ENCODE measurements at places on chromosomes 1 and 21. TPM values are rescaled to one million over a fixed set of nuclear protein-coding genes. Genes with fewer than 3 reads are reported as not detected.

The ANKRD35 gene
- 2.3 TPM for total RNA-seq

The VWA5B1 gene
- total RNA-seq = not detected

The TTC22 gene
- not detected for total RNA-seq

The KLHL20 gene
- 25.5 TPM for total RNA-seq

The RHD gene
- total RNA-seq = not detected

The METTL18 gene
- 6.3 TPM for total RNA-seq

The KCND3 gene
- total RNA-seq = 0.15 TPM

The MIS18A gene
- total RNA-seq = 13.8 TPM

The CACNA1S gene
- total RNA-seq = not detected

The AIM2 gene
- total RNA-seq = not detected

The C1orf185 gene
- total RNA-seq = not detected

The GATAD2B gene
- 38.0 TPM for total RNA-seq

GRCh38 chr1:206634365-206635079, 814 bp upstream of the DYRK3 start:
- H3K27me3 ChIP-seq = 0 out of 2 replicates have a peak, but pooled peaks cover 3% of the 10 kb centered on the region
- DNase-seq = peak; percentile 87
- H3K27ac ChIP-seq = peak overlapping the region; percentile 93
- peaks cover 66% of the 10 kb centered on the region for H3K4me1 ChIP-seq
- peak overlapping the region; percentile 99 for H3K4me3 ChIP-seq

GRCh38 chr1:9500756-9501754, 38.2 kb upstream of the SLC25A33 start:
- no peak overlapping the region for H3K4me3 ChIP-seq
- peaks cover 30% of the 10 kb centered on the region for H3K27me3 ChIP-seq
- H3K27ac ChIP-seq = no peak overlapping the region
- no peaks in the 10 kb centered on the region for H3K4me1 ChIP-seq

GRCh38 chr1:150765296-150765976, at the start of gene CTSS:
Gene CTSS (minus strand): TSS chr1:150765778. CDS start chr1:150764763, 1,015 bp downstream.
- H3K27me3 ChIP-seq = peaks cover 6% of the 10 kb centered on the region
- no peak for DNase-seq
- peak within 1 kb of the TSS; percentile 27 for H3K27ac ChIP-seq
- H3K4me3 ChIP-seq = peak within 1 kb of the TSS; percentile 75
- H3K36me3 ChIP-seq = peaks cover 3% of the 10 kb centered on the region

GRCh38 chr21:45788198-45788597, 144.7 kb downstream of the PCBP3 start:
- no peak overlapping the region for H3K4me3 ChIP-seq
- no peaks in the 10 kb centered on the region for H3K36me3 ChIP-seq
- H3K27ac ChIP-seq = no peak overlapping the region
- H3K27me3 ChIP-seq = peaks cover 45% of the 10 kb centered on the region

GRCh38 chr1:154987326-154987725, 4.2 kb downstream of the FLAD1 start:
- no peak overlapping the region for H3K27ac ChIP-seq
- H3K27me3 ChIP-seq = no peaks in the 10 kb centered on the region
- peaks cover 6% of the 10 kb centered on the region for H3K4me1 ChIP-seq
- H3K36me3 ChIP-seq = no peaks in the 10 kb centered on the region

GRCh38 chr1:2085080-2085479, 34.9 kb downstream of the PRKCZ start:
- peaks cover 10% of the 10 kb centered on the region for H3K4me1 ChIP-seq
- DNase-seq = no peak
- H3K27ac ChIP-seq = no peak overlapping the region
- H3K36me3 ChIP-seq = peaks cover 2% of the 10 kb centered on the region
- peaks cover 38% of the 10 kb centered on the region for H3K27me3 ChIP-seq

- DNase-seq = no peak
- H3K27me3 ChIP-seq = peaks cover 6% of the 10 kb centered on the region
- H3K27ac ChIP-seq = no peak overlapping the region
- H3K4me1 ChIP-seq = peaks cover 50% of the 10 kb centered on the region
Observed at GRCh38 chr1:39826583-39826982, 37.9 kb upstream of the BMP8B start.

- no peak for DNase-seq
- peaks cover 12% of the 10 kb centered on the region for H3K4me1 ChIP-seq
- peaks cover 15% of the 10 kb centered on the region for H3K36me3 ChIP-seq
- H3K4me3 ChIP-seq = no peak overlapping the region
- H3K27ac ChIP-seq = no peak overlapping the region
Observed at GRCh38 chr21:46546799-46547198, 58.1 kb downstream of the S100B start.

- DNase-seq = peak; percentile 87
- H3K27ac ChIP-seq = peak overlapping the region; percentile 70
- peaks cover 78% of the 10 kb centered on the region for H3K4me1 ChIP-seq
Observed at GRCh38 chr1:199855580-199855979, 171.9 kb upstream of the NR5A2 start.

GRCh38 chr1:151166505-151166956, 587 bp downstream of the SCNM1 start:
- peak; percentile 80 for DNase-seq
- H3K4me1 ChIP-seq = peaks cover 24% of the 10 kb centered on the region
- H3K27ac ChIP-seq = peak overlapping the region; percentile 98
- peak overlapping the region; percentile 100 for H3K4me3 ChIP-seq
- H3K36me3 ChIP-seq = peaks cover 18% of the 10 kb centered on the region
- peaks cover 3% of the 10 kb centered on the region for H3K27me3 ChIP-seq

GRCh38 chr1:228547464-228547792, 60.2 kb downstream of the RNF187 start:
- DNase-seq = no peak
- H3K36me3 ChIP-seq = no peaks in the 10 kb centered on the region
- H3K27ac ChIP-seq = no peak overlapping the region
- no peaks in the 10 kb centered on the region for H3K4me1 ChIP-seq

DNA sequence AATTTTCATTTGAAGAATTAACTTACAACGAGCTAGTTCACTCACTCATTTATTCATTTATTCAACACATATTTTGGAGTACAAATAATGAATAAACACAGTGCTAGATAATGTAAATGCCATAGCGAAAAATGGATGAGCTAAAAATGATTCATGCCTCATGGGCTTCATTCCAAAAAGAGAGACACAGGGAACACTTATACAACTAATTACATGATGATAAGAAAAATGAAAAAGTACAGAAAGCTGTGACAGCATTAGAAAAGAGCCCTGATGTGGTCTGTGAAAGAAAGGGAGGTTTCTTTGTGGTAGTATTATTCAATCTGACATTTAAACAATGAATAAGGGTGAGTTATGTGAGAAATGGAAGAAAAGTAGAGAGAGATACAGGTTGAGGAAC, 726.4 kb downstream of the AMY1C start:
- H3K27ac ChIP-seq = no peak overlapping the region
- H3K27me3 ChIP-seq = no peaks in the 10 kb centered on the region

DNA sequence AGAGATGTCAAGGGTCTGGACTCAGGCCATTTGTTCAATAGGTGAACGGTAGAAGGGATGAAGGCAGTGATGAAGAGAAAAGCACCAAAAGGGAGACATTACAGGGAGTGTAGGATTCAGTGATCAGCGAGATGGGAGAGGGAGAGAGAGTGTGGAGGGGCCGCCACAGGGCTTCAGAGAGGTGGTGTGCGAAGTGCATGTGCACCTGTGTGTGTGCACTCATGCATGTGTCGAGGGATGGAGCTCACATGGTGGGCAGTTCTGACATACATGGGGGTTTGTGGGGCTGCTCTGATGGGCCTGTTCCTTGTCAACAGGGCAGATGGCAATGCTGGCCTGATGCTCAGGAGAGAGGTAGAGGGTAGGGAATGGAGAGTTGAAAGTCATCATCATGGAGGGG, 11.4 kb upstream of the KCNA2 start:
- H3K27ac ChIP-seq = no peak overlapping the region
- H3K27me3 ChIP-seq = peaks cover 25% of the 10 kb centered on the region
- DNase-seq = no peak
- no peaks in the 10 kb centered on the region for H3K36me3 ChIP-seq
- no peaks in the 10 kb centered on the region for H3K4me1 ChIP-seq
- no peak overlapping the region for H3K4me3 ChIP-seq

- H3K27ac ChIP-seq = no peak overlapping the region
- H3K4me1 ChIP-seq = peaks cover 44% of the 10 kb centered on the region
- no peak overlapping the region for H3K4me3 ChIP-seq
Observed at GRCh38 chr1:226666164-226666506, 72.9 kb downstream of the ITPKB start.

GRCh38 chr1:204350857-204351573, 8.7 kb downstream of the PLEKHA6 start:
- H3K27ac ChIP-seq = peak overlapping the region; percentile 56
- peak overlapping the region; percentile 36 for H3K4me3 ChIP-seq
- peaks cover 13% of the 10 kb centered on the region for H3K4me1 ChIP-seq
- H3K36me3 ChIP-seq = no peaks in the 10 kb centered on the region

- H3K36me3 ChIP-seq = no peaks in the 10 kb centered on the region
- DNase-seq = no peak
- no peaks in the 10 kb centered on the region for H3K4me1 ChIP-seq
- peaks cover 38% of the 10 kb centered on the region for H3K27me3 ChIP-seq
- H3K27ac ChIP-seq = no peak overlapping the region
Observed at GRCh38 chr1:17356387-17357026, 15.5 kb upstream of the PADI6 start.

DNA sequence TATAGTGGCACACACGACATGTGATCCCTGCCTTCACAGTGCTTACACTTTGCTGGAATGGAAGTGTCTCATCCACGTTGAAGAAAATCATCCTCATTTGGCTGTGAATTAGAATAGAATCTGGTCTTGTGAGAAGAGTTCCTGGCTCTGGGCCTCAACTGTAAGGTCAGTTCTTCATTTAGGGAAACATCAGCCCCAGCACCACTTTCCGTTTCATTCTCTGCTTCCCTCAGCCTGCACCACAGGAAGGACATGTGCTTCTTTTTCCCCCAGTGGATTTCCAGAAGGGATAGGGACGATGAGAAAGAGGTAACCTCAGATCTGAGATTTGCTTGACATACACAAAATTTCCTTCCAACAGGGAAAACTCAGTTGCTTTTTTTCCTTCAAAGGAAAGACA, 3.7 kb upstream of the ALX3 start:
- no peak overlapping the region for H3K27ac ChIP-seq
- DNase-seq = no peak
- no peak overlapping the region for H3K4me3 ChIP-seq
- no peaks in the 10 kb centered on the region for H3K36me3 ChIP-seq
- H3K27me3 ChIP-seq = peaks cover 22% of the 10 kb centered on the region
- H3K4me1 ChIP-seq = no peaks in the 10 kb centered on the region

- no peaks in the 10 kb centered on the region for H3K4me1 ChIP-seq
- H3K4me3 ChIP-seq = no peak overlapping the region
- no peaks in the 10 kb centered on the region for H3K27me3 ChIP-seq
- no peak overlapping the region for H3K27ac ChIP-seq
Observed at GRCh38 chr1:82318265-82318664, 517.5 kb downstream of the ADGRL2 start.

- no peaks in the 10 kb centered on the region for H3K36me3 ChIP-seq
- H3K27ac ChIP-seq = no peak overlapping the region
- peaks cover 3% of the 10 kb centered on the region for H3K27me3 ChIP-seq
- H3K4me1 ChIP-seq = no peaks in the 10 kb centered on the region
- DNase-seq = no peak
Observed at GRCh38 chr1:47796626-47797025, 200.6 kb downstream of the TRABD2B start.

DNA sequence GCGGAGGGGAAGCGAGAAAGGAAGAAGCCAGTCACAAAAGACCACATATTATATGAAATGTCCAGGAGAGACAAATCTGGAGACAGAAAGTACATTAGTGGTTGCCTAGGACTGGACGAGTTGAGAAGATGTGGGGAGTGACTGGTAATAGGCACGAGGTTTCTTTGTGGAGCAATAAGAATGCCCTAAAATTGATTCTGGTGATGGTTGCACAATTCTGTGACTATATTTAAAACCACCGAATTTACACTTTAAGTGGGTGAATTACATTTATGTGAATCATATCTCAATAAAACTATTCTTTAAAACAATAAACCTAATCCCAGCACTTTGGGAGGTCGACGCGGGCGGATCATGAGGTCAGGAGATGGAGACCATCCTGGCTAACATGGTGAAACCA, 63.1 kb downstream of the ZNF281 start:
- peak overlapping the region; percentile 55 for H3K27ac ChIP-seq
- H3K27me3 ChIP-seq = peaks cover 2% of the 10 kb centered on the region
- peaks cover 50% of the 10 kb centered on the region for H3K4me1 ChIP-seq
- H3K4me3 ChIP-seq = no peak overlapping the region
- H3K36me3 ChIP-seq = peaks cover 4% of the 10 kb centered on the region

DNA sequence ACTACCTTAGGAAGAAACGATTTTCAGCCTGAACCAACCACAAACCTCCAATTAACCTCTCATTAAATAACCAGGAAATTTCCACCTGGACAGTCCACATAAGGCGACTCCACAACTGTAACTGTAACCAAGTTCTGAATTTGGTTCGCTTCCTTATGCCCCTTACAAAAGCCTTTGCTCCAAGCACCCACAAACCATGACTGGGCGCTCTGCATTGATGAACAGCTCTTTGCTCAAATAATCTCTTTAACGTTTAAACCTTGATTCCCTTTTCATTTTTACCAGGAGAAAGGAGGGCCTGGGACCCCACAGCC, 38.2 kb upstream of the ZNF124 start:
- H3K27ac ChIP-seq = peak overlapping the region; percentile 82
- H3K36me3 ChIP-seq = peaks cover 40% of the 10 kb centered on the region
- peak overlapping the region; percentile 94 for H3K4me3 ChIP-seq
- H3K4me1 ChIP-seq = peaks cover 23% of the 10 kb centered on the region

DNA sequence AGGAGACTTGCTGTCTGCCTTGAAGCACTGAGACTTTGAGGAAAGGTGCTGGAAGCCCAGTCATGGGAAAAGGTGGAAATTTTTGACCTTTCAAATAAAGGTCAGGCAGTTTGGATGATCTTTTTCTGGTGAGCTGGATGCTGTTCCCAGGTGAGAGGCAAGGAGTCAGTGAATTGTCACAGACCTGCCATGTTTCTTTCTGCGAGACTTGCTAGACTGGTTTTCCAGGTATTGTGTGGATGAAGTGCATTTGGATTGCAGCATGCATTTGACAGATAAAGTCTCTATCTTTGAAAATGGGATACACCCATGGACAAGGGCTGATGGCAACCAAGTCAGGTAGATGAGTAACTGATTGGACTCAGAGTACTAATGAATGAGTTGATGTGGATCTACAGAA, 65.7 kb upstream of the NHLH2 start:
- peaks cover 5% of the 10 kb centered on the region for H3K27me3 ChIP-seq
- no peaks in the 10 kb centered on the region for H3K36me3 ChIP-seq
- H3K4me3 ChIP-seq = no peak overlapping the region
- no peaks in the 10 kb centered on the region for H3K4me1 ChIP-seq
- no peak overlapping the region for H3K27ac ChIP-seq

- peak overlapping the region; percentile 40 for H3K4me3 ChIP-seq
- peaks cover 39% of the 10 kb centered on the region for H3K4me1 ChIP-seq
- peak; percentile 66 for DNase-seq
- no peaks in the 10 kb centered on the region for H3K27me3 ChIP-seq
Observed at GRCh38 chr1:59738591-59739015, 76.1 kb upstream of the HOOK1 start.
